SW 1271 (cell line): ENCODE measurements at places on chromosomes 13 and 19.
A peak's percentile ranks its signal among the peaks of the same experiment; 100 is the strongest.

GRCh38 chr19:38070573-38070972 is 153.4 kb downstream of the DPF1 start:
- DNase-seq = no peak

- peak; percentile 4 for DNase-seq
Measured at GRCh38 chr19:44576843-44577565, 36.4 kb upstream of the IGSF23 start.

DNA sequence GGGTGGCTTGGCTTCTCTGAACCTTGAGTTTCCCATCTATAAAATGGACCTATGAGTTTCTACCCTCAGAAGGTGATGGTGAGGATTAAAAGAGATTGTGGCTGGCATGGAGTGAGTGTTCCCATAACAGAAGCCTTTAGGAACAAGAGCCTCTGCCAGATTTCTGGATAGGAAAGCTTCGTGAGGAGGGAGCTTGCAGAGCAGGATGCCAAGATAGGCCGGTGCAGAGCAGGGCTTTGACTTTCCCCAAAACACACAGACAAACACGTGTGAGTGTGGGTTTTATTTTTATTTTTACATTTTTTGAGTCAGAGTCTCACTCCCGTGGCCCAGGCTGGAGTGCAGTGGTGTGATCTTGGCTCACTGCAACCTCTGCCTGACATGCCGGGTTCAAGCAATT is 3.7 kb upstream of the CNN1 start:
- DNase-seq = no peak

GRCh38 chr19:4566402-4567051 is 7.0 kb upstream of the SEMA6B start:
- no peak for DNase-seq

DNA sequence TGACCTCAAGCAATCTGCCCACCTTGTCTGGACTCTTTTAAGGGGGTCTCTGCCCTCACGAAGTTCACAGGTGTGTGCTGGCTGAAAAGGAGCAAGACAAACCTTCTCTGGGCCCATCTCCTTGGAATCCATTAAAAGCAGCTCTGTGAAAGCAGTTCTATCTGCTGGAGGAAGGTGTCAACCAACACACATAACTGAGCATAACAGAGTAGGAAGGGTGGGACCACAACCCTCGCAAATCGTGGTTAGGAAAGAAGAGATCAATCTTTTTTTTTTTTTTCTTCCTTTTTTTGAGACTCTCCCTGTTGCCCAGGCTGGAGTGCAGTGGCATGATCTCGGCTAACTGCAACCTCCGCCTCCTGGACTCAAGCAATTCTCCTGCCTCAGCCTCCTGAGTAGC is 1.4 kb downstream of the SUGP2 start:
- DNase-seq = no peak

GRCh38 chr13:97780486-97780885 is 173.0 kb upstream of the IPO5 start:
- DNase-seq = no peak

DNA sequence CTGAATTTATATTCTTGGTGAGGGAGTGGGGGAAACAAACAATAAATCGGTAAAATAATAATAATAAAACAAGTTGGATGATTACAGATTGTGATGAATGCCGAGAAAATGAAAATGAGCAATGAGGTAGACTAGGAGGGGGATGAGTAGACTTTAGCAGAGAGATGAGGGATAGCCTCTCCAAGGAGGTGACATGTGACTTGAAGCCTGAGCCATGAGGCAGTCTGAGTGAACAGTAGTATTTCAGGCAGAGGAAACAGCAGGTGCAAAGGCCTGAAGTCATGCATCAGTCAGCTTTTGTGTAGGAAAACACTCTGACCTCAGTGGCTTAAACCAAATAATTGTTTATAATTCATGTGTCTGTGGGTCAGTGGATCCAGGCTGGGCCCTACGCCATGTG is 4.6 kb downstream of the ZNF135 start:
- no peak for DNase-seq

DNA sequence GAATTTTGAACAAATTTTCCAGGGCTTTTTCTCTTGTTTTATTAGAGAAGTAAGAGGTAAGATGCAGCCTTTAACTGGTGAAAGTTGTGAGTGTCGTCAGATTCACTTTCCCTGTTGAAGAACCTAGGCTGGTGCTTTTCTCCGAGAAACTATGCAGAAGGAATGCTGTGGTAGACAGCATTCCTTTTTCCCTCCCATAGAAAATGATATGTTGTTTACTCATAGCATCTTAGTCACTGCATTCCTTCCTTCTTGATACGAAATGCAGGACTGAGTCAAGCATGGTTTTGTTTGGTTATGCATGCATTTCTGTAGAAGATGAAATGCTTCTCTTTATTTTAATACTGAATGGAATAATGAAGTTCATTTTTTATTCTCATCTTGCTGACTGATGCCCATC is 3.4 kb downstream of the ITGBL1 start:
- peak; percentile 99 for DNase-seq

GRCh38 chr13:60093425-60094019 is 70.2 kb downstream of the DIAPH3 start:
- DNase-seq = no peak

GRCh38 chr13:50893211-50893852 is 16.3 kb upstream of the RNASEH2B start:
- DNase-seq = no peak

DNA sequence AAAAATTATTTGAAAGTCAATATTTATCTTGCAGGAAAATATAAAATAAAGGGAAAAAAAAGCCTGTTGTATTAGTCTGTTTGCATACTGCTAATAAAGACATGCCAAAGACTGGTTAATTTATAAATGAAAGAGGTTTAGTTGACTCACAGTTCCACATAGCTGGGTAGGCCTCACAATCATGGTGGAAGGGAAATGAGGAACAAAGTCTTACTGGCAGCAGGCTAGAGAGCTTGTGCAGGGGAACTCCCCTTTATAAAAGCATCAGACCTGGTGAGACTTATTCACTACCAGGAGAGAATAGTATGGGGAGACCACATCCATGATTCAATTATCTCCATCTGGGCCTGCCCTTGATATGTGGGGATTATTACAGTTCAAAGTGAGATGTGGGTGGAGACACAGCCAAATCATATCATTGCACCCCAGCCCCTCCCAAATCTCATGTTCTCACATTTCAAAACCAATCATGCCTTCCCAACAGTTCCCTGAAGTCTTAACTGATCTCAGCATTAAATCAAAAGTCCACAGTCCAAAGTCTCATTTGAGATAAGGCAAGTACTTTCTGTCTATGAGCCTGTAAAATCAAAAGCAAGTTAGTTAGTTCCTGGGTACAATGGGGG is 1416.5 kb upstream of the SPRY2 start:
- DNase-seq = no peak
